ENCODE measurements at places on chromosomes 2 and 18.

GRCh38 chr2:211396815-211397214 lies 840.4 kb downstream of the CPS1 start:
- DNase-seq, result no peak

- no peak for DNase-seq
Measured at GRCh38 chr2:59196491-59196890, 955.4 kb upstream of the FANCL start.

DNA sequence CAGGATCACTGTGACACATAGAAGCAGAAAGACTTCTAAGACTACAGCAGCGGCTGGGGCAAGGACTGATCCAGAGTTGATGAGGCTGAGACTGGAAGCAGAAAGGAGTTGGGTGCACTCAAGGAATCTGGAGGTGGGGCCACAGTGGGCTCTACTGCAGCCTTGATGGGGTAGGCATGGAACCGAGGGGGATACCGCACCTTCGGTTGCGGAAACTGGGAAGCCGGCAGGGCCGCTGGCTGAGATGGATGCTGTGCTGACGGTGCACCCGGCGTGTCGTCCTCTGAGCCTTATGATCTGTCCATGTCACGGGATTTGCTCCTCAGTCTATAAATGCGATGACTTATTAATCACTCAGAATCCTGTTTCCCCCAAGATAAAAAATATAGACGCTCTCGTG lies 473.5 kb upstream of the MYT1L start:
- DNase-seq, result no peak

- DNase-seq, result no peak
Measured at GRCh38 chr18:24398540-24398939, 916 bp upstream of the OSBPL1A start.

GRCh38 chr2:95268211-95269035 lies 5.8 kb upstream of the PROM2 start:
- DNase-seq, result no peak

GRCh38 chr18:59783138-59783537 lies 85.9 kb upstream of the CCBE1 start:
- no peak for DNase-seq

DNA sequence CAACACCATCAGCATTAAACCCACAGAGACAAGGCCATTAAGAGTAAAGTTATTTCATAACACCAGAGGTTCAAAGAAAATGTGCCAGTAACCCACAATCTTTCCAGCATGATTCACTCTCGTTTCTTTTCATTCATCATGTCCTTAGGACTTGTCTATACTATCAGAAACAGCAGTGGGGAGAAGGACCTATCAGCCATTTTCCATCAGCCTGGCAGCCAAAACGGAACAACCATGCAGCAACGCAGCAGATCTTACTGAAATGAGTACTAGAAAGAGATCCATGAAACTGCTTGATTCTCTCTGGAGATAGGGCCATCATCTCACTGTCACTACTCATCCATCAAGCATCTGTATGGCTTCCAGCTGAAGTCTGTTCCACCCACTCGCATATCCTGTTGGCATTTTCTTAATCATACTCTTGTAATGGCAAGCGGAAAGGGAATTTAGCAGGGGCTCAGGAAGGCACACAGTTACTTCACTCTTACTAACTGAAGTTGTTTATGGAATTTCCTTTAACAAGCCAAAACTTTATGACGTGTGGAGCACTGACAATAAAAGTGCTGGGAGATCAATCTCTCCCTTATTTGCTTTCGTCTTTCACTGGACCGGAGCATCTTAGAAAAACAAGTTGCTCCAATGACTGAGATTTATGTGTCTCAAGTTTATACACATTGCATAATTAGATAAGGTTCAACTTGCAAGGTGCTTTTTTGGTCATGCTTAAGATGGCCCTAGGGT lies 69.7 kb downstream of the EPHA4 start:
- DNase-seq, result no peak

GRCh38 chr2:239991689-239992314 lies 33.3 kb downstream of the NDUFA10 start:
- DNase-seq, result peak; percentile 17

DNA sequence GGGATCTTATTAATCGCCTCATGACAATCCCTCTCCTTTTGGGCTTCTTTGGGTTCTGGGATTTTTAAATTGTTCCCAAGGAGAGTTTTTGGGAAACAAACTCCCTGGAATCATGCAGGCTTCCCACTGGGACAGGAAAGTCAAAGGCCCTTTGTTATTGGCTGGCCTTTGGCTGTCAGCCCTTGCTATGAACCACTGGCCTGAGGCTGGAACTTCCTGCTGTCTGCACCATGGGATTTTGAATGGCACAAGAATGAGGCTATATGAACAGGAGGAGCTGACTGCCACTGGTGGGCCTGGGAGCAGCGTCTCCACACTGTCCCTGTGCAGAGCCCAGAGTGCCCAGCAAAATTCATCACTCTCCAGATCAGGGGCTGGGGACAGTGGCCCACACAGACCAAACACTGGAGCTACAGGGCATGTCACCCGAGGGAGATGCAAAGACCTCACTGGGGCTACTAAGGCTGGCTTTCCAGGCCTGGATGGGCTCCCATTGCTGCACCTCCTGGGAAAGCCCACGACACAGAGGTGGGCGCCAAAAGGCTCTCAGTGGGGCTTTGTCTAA lies 35.7 kb downstream of the STEAP3 start:
- no peak for DNase-seq

- DNase-seq, result no peak
Measured at GRCh38 chr2:135768863-135769262, 27.2 kb downstream of the UBXN4 start.

- no peak for DNase-seq
Measured at GRCh38 chr2:77348821-77349220, 173.4 kb downstream of the LRRTM4 start.

- peak; percentile 9 for DNase-seq
Measured at GRCh38 chr2:44342854-44343253, 18.4 kb downstream of the PREPL start.

GRCh38 chr18:36593001-36593400 lies 235.8 kb downstream of the TPGS2 start:
- DNase-seq, result no peak

- DNase-seq, result no peak
Measured at GRCh38 chr2:67462738-67463496, 65.8 kb downstream of the ETAA1 start.

DNA sequence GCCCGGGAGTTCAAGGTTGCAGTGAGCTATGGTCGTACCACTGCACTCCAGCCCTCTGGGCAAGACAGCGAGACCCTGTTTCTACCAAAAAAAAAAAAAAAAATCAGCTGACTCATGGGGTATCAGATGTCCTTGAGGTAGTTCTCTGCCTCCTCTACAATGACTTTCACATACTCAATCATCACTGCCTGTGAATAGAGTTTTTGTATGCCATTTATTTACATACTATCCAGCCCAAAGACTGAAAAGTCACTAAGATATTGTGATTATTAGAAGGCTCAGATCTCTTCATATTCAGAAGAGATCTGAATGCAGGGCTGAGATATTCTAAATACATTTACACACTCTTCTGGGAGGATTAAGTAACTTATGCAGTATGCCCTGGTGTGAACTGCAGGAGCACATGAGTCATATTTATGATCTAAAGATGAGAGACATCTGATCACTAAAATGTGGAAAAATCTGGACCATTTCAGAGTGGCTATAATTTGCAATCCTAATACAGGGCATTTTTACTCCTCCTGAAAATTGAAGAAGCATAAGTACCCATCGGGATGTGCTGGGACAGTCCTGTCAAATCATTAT lies 38.9 kb downstream of the KLF7 start:
- no peak for DNase-seq

GRCh38 chr2:105243961-105244360 lies 2.4 kb downstream of the GPR45 start:
- DNase-seq, result no peak

GRCh38 chr2:174699993-174700766 lies 64.1 kb downstream of the CHRNA1 start:
- peak; percentile 48 for DNase-seq

DNA sequence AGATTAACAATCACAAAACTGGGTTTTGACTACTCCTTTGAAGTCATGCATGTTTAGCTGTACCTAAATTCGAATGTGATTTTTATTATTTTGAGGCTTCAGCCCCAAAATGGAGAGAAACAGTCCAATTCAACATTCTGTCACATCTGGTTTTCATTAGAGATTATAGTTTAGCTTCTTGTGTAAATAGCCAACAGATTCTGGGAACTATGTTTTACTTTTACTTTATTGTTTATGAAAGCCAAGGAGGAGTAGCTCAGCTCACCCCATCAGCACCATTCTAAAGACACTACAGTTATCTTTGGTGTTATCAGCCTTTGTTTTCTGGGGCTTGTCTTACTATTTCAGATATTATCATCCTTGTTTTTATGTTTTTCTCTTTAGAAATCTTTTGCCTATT lies 465.0 kb upstream of the CWC22 start:
- DNase-seq, result no peak

DNA sequence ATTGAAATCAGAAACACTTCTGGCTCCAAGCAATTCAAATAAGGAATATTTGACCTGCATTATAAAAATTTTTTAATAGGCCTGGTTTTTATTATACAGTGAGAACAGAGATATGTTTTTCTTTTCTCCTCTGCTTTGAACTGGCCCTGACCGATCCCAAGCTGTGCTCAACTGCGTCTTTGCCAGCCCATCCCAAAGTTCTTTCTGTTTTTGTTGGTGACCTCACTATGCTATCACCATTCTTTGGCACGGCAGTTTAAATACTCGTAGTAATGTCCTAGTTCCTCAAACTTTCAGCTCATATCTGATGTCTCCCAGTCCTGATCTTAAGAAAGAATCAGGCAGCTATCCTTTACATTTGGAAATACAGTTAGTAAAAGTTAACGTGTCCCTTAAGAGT lies 42.3 kb upstream of the NETO1 start:
- DNase-seq, result no peak

DNA sequence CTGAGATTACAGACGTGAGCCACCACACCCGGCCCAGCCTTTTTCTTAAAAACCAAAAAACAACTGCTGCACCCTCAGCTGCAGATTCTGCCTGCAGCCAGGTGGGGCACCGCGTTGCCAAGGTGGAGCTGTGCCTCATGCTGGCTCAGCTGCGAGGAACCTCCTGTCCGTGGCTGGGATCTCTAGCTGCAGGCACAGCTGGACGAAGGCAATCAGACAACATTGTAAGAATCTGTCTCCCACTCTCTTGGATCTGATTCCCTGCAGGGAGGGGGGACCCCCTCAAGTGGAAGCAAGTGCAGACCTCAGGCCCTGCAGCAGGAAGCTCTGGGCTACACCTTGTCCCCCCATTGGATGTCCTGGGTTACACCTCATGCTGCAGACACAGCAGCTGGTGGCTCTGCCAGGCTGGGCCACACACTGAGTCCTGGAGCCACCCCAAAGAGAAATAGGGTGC lies 24.1 kb downstream of the CIDEA start:
- no peak for DNase-seq

DNA sequence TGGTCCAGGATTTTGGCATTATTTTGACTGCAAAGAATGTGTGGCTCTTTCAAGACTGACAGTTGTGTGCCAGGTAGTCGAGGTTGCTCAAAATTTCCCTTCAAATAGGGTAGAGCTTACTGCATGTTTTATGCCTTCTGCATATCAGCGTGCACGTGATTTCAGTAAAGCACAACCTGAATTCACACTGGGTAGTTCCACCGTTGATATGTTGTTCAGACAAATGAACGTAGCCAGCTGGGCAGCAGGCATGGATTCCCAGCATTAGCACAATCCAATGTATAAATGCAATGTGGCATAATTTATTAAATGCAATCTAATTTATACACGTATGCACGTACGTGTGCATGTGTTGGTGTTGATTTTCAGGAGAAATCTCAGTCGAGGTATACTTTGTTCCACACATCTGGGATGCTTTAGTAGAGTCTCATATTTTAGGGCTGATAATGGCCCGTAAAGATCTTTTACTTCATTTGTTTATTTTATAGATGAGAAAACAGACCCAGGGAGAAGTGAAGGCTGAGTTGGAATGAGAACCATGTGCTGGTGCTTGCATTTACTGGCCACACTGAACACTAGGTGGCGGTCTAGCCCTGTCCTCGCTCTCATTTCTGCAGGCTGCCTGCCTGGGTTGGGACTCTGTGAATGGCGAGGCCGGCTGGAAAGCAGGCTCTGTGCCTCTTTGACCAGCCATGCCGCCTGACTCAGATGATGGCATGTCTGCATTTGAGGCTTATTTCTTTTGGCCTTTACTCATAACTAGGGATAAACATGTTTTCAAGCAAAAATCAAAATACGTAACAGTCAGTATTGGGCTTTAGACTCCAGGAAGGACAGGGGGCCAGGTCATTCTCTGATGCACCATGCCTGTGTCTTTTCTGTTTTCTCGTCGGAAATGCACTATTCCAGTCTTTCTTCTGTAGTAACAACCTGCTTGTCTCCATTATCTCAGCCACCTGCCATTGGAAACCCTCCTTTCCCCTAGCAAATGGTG lies 120.4 kb downstream of the RNF144A start:
- peak; percentile 31 for DNase-seq

GRCh38 chr2:45483997-45484396 lies 127.1 kb downstream of the SRBD1 start:
- no peak for DNase-seq

- no peak for DNase-seq
Measured at GRCh38 chr2:178225006-178225805, 30.9 kb downstream of the OSBPL6 start.

- DNase-seq, result no peak
Measured at GRCh38 chr2:70553334-70553583, 367 bp downstream of the TGFA start.

- no peak for DNase-seq
Measured at GRCh38 chr2:197128897-197129296, 181.7 kb downstream of the ANKRD44 start.

- no peak for DNase-seq
Measured at GRCh38 chr2:28975671-28976070, 5.4 kb upstream of the TOGARAM2 start.

GRCh38 chr2:183025993-183026392 lies 12.3 kb downstream of the NCKAP1 start:
- DNase-seq, result no peak

DNA sequence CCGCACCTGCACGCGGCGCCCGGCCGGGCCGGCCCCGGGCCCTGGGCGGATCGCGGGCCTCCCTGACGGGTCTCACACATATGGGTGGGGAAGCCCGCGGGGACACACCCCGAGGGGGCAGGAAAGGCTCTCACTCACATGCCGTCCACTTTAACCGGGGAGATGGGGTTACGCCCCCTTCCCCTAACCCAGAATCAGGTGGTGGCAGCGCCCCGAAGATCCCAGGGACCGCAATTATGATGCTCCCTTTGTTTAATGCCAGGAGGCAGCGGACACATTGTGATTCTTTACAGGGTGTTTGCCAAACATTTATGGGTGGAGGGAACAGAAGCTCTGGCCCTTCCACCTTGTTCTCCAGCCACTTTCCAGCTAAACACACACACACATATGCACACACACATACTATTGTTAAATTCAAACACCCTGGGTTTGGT lies 424 bp upstream of the ANKRD44 start:
- no peak for DNase-seq
